Articular chondrocyte of knee joint (primary cell): ENCODE measurements at places on chromosomes 7 and 10. TPM values are rescaled to one million over a fixed set of nuclear protein-coding genes. Genes with fewer than 3 reads are reported as not detected.

FGF8 gene
- 0.43 TPM in 1 of 2 replicates, not detected in the other for total RNA-seq

ADCYAP1R1 gene
- not detected in 2 replicates for total RNA-seq

XRCC2 gene
- 1.4 and 2.5 TPM in 2 replicates for total RNA-seq

CLCN1 gene
- not detected in 2 replicates for total RNA-seq

CCL24 gene
- total RNA-seq: not detected in 2 replicates

ASZ1 gene
- total RNA-seq: not detected in 2 replicates

INSYN2A gene
- 0.13 TPM in 1 of 2 replicates, not detected in the other for total RNA-seq
